Stimulated activated CD4-positive, alpha-beta T cell treated with anti-CD3 and anti-CD28 coated beads, Interleukin-4, amount 100 ng/mL, for 1 hour (primary cell): ENCODE measurements at places on chromosomes 3 and 15.

GRCh38 chr3:186469525-186469924 is 74.7 kb downstream of the CRYGS start:
- no peak for DNase-seq

- no peak for DNase-seq
These were observed 26.2 kb downstream of the ARPP21 start for GRCh38 chr3:35665390-35666055.

DNA sequence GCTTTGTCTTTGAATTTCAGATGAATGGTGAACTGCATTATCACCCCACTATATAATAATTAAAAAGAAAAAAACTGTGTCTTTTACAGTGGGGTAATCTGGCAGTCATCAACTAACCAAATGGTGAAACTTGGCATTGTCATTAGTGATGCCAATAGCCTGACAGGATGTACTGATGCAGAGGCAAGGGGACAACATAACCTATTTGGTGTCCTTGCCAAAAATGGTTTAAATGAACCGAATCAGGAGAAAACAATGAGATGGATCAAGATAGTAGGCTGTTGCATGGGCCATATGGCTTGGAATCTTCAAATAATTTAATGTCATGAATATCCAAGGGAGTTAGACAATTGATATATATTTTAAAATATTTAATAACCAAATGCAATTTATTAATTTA is 738.7 kb downstream of the FHIT start:
- DNase-seq: no peak

GRCh38 chr3:98013411-98014267 is 21.5 kb downstream of the GABRR3 start:
- no peak for DNase-seq

DNA sequence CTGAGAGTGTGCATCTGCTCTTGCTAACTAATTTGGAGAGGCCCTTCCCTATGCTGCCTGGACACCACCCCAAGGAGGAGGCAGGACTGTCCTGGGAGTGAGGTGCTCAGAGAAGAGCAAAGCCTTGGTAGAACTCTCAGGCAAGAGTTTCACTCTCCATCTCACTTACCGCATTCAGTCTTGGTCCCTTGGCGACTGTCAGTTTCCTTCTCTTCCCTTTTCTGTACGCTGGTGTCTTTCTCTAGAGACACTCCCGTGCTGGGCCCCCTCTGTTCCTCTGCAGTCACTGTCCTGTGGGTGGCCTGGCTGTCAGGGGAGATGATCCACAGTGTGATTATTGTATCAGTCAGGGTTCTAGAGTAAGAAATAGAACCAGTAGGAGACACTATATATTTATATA is 44.0 kb downstream of the IDH2 start:
- no peak for DNase-seq

- no peak for DNase-seq
These were observed 116.0 kb upstream of the RBMS3 start for GRCh38 chr3:29164825-29165224.

DNA sequence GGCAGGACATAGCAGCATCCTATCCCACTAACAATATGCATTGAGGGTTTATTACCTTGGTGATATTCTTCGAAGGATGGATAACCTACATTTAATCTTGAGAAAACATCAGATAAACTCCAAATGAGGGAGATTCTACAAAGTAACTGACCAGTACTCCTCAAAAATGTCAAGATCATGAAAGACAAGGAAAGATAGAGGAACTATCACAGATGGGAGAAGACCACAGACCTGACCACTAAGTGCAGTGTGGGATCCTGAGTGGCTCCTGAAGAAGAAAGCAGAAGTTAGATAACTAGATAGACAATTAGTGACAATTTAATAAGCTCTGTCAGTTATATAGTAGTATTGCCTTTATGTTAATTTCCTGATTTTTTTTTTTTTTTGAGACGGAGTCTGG is 17.7 kb upstream of the CGNL1 start:
- DNase-seq: no peak

GRCh38 chr3:125280668-125281361 is 68.3 kb upstream of the SLC12A8 start:
- DNase-seq: no peak

DNA sequence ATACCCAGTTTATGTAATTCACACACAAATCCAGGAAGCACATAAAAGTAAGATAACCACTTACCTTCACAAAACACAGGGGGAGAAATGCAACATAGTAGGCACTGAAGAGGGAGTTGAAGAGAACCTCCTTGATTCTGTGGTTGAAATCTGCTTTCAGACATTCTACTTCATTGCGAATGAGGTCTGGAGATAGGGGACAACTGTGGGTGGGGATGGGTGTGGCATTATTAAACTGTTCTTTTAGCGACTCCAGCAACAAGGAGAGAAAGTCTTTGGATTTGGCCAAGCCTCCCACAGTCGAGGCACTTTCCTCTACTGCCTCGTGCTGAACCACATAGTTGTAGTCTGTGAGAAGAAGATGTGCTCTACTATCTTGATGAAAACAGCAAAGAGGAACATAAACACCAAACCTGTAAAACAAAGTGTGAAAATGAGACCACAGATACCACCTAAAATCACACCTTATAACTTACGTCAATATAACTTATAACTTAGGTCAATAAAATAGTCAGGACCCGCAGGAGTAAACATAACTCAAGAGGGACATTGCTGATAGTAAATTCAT is 25.6 kb downstream of the TMEM39A start:
- no peak for DNase-seq

DNA sequence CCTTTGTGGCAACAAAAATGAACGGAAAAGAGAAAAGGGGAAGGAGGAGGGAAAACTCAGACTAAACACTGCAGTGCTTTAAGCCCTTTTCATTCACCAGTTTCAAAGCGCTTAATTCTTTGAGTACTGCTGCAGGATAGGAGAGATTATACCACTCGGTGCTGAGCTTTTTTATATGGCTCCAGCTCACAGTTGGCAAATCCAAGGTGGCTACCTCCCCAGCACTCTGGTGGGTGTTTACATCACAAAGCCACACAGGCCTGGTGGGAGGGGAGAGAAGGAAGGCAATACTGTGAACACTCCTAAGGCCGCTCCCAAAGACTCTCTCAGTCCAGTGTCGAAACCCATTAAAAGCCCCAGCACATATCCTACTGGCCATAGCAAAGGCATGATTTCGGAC is 191.4 kb downstream of the STT3B start:
- no peak for DNase-seq

DNA sequence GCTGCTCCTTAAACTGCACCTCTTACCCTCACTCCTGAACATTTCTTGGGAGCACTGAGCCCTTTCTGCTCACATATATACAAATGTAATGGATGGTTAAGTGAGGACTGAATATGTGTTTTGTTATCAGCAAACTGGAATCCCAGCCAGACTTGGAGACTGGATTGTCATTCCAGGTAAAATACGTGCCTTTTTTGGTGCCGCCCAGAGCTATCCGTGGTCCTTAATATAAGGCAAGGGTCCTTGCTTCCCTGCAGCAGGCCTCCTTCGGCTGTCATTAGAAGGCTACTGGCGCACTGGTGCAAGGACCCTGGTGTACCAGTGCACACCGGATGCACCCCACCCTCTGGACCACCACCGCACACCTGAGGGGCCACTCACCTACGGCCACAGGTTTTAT is 1.1 kb upstream of the GABRB3 start:
- no peak for DNase-seq

GRCh38 chr15:25792128-25792527 is 71.0 kb downstream of the ATP10A start:
- no peak for DNase-seq

- DNase-seq: no peak
These were observed 269.7 kb upstream of the THRB start for GRCh38 chr3:24764236-24764915.

- no peak for DNase-seq
These were observed 190.8 kb upstream of the FAM3D start for GRCh38 chr3:58857402-58857801.

GRCh38 chr3:4693620-4694019 is 200.5 kb downstream of the ITPR1 start:
- no peak for DNase-seq
